IPS DF 19.7 (cell line): ENCODE measurements at places on chromosomes 4 and X.

GRCh38 chr4:82261084-82261483, 112.7 kb downstream of the HNRNPD start:
- DNase-seq = no peak

DNA sequence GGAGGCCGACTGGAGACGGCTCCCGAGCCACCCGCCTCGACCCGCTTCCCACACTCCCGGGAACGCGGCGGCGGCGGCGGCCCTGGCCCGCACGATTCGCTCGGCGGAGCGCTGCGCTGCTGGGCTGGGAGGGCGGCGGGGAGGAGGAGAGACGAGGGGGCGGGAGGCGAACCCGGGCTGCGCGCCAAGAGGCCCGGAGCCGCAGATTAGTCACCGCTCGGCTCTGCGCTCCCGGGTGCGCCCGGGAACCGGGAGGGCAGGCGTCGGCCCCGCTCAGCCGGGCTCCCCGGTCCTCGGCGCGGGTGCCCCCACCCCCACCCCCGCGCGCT, 11.2 kb upstream of the BCOR start:
- no peak for DNase-seq

GRCh38 chrX:122572461-122572860, 611.6 kb upstream of the GRIA3 start:
- DNase-seq = no peak

DNA sequence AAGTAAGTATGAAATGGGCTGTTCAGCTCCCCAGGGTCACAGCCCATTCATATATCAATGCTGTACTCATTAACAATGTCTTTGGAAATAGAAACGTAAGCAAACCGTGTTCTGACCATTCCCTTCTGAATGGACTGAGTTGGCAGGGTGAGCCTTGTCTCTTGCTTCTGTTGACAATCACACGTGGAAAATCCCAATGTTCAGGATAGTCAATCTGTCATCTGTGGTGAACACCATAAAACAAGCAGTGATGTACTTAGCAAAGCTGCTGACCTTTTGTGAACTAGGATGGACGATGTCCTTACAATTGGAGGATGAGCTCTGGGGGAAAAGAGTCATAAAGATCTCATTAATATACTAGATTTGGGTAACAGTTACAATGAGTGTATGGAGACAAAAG, 109.6 kb upstream of the PAQR3 start:
- DNase-seq = no peak

GRCh38 chr4:152132776-152133175, 372.0 kb upstream of the GATB start:
- DNase-seq = no peak

DNA sequence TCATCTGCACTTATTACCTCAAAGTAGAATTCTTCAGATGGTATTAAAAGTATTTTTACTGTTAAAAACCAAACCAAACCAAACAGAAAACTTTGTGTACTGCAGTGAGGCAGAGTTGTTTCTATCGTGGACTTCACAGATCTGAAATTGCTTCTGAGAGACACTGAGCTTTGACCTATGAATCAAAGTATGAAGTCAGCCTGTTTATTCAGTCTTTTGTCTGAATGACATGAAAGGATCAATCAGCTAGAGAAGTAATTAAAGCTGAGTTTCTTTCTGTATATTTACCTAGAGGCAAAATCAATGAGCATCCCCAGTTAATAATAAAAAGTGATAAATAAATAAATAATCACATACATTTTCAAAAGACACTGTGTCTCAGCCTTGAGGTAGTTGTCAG, 2121.0 kb downstream of the PCDH7 start:
- no peak for DNase-seq

GRCh38 chr4:129532573-129532972, 436.6 kb downstream of the C4orf33 start:
- DNase-seq = no peak

- no peak for DNase-seq
Observed at GRCh38 chr4:96108146-96108545, 268.3 kb downstream of the PDHA2 start.

GRCh38 chr4:2141762-2142451, 82.8 kb downstream of the NAT8L start:
- peak; percentile 15 for DNase-seq

GRCh38 chr4:15836362-15836761, 58.2 kb downstream of the CD38 start:
- no peak for DNase-seq

GRCh38 chr4:118313098-118313497, 39.7 kb downstream of the PRSS12 start:
- DNase-seq = no peak

- DNase-seq = no peak
Observed at GRCh38 chr4:109025471-109026076, 262.7 kb upstream of the ETNPPL start.

GRCh38 chrX:68763481-68763880, 65.3 kb upstream of the EFNB1 start:
- DNase-seq = no peak

- no peak for DNase-seq
Observed at GRCh38 chrX:156000361-156000926, 2.9 kb downstream of the IL9R start.

DNA sequence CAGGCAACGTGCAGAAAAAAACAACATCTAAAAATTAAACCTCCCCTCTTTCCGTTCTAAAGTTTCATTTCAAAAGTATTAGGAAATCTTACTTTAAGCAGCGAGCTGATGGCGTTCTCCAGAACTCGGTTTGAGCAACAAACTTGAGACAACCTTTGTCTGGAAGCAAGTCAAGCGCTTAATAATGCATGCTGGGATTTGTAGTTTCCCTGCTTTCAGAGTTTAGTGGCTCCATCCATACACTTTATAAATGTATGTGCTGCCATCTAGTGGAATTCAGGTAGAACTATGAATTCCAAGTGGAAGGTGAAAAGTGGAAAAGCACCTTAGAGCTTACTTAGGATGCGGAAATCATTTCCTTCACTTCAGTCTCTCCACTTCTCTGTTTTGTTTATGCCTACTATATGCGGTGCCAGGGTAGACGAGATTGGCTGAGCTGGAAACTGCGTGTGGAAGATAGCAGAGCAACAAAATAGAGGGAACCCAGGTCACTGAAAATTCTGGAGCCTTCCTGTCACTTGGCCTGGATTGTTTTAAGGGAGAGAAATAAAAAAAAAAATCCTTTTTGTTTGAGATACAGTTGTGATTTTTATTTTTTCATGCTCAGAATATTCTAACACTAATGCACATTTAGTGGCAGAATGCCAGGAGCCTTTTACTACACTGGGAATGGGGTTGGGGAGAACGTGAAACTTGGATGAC, at the start of gene BDH2:
TSS of gene BDH2 (minus strand) at position 144 of the 702 bp plus-strand sequence. CDS start 3,580 bp downstream, outside the sequence.
- peak; percentile 86 for DNase-seq

DNA sequence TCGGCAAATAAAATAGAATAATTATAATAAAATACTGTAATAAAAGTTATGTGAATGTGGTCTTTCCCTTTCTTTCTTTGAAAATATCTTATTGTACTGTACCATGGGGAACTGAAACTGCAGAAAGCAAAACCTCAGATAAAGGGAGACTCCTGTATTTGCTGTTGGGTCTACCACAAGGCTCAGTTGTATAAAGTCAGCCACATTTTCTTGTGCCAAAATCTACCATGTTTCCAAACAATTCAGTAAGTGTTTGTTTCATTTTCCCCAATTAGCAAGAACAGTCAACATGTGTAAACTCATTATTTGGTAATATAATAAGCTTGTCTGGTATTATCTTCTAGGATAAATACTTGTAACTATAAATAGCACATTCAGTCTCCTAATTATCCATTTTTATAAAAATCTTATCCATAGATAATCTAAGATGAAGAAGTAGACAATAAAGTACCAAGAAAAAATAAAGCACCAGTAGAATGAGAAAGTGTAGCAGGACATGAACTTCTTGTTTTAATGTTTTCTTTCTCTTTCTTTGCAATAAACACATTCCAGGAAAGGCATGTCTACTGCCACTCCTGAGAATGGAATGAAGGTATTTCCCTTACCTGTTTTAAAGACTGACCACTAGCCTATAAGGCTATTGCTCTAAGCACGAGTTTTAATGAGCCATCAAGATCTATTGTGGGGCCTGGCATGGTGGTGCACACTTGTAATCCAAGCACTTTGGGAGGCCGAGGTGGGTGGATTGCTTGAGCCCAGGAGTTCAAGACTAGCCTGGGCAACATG, 15.0 kb upstream of the OTUD4 start:
- DNase-seq = no peak

DNA sequence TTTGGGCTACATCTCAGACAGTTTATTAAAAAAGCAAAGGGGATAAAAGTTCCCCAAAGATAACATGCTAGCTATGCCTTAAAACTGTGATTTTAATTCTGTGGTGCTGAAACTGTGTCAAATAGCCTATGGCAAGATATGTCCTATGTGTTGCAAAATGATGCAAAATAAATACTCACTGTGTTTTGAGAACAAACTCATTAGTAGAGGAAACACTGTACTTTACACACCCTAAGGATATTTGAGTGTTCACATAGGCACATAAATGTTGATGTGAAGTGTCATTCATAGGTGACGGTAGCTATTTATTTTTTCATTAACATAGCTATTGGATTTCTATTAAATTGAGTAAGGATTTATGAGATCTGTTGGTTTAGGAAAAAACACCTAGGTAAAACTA, 351.9 kb downstream of the FAT4 start:
- DNase-seq = no peak

DNA sequence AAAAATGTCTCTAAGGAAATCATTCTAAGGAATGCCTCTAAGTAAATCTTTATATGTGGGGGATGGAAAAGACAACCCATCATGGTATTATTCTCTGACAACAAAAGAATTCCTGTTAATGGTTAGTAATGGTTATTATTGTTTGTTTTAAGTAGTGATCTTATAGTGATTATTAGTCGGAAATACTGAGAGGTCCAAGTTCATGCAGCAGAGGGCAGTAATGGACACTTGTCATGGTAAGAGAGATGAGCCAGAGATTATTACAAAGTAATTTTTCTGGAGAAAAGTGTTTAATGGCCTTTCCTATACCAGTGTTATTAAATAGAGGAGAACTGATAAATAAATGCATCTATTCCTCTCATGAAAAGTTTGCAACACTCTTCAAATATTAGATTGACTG, 8.1 kb upstream of the DKK2 start:
- DNase-seq = no peak

DNA sequence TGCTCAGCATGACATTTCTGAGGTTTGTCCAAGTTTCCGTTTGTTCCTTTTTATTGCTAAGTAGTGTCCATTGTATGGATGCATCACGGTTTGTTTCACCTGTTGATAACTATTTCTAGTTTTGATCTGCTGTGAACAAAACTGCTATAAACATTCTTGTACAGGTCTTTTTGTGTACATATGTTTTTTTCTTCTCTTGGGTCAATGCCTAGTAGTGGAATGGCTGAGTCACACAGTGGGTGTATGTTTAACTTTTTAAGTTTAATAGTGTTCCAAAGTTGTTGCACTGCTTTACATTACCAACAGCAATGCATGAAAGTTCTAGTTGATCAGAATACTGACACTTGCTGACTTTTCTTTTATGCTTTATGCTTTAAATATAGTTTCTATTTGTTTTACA, 76.7 kb downstream of the MAOB start:
- DNase-seq = no peak

DNA sequence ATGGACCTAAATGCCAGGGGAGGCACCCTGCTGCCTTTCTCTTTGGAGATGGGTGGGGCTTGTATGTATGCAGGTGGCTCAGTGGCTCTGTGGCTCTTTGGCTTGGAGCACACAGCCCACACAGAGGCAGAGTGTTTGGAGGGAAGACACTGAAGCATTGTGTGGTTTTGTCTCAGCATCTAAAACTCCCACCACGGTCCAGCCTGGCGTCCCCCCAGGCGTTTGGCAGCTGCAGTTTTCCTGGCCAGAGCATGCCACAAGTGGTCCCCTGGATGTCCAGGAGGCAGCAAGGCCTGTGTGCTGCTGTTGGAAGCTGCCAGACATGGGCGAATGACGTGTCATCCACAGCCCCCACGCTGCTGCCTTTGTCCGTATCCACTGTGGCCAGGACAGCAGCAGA, 32.2 kb upstream of the PSAPL1 start:
- DNase-seq = no peak

DNA sequence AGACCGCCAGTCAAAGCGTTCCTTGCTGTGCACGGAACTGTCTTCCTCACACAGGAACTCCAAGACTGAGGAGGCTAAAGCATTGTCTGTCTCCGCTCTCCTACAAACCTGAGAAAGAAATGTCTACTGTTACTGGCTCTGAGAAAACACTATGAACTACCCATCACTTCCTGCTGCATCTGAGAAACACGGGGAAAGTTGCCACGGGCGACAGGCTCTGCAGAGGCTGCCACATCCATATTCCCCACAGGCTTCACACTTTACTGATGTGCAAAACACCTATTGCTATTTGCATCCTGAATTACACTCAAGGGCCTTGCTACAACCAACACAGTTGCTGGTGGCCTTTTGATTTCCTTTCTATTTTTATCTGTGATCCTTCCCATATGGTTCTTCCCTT, 59.0 kb downstream of the AFAP1 start:
- DNase-seq = no peak

GRCh38 chrX:16882702-16883486, 12.7 kb upstream of the RBBP7 start:
- DNase-seq = no peak

DNA sequence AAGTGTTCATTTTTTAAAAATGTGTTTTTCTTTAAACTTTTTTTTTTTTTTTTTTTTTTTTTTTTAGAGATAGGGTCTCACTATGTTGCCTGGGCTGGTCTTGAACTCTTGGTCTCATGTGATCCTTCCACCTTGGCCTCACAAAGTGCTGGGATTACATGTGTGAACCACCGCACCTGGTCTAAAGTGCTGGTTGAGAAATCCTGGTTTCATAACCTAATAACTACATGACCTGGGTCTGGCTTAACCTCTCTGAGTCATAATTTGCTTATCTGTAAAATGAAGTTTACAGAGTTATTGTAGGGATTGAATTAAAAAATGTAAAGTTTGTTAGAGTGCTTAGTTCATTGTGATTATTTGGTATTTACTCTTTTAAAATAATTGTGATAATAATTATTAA, 5.2 kb downstream of the HSD17B13 start:
- no peak for DNase-seq

DNA sequence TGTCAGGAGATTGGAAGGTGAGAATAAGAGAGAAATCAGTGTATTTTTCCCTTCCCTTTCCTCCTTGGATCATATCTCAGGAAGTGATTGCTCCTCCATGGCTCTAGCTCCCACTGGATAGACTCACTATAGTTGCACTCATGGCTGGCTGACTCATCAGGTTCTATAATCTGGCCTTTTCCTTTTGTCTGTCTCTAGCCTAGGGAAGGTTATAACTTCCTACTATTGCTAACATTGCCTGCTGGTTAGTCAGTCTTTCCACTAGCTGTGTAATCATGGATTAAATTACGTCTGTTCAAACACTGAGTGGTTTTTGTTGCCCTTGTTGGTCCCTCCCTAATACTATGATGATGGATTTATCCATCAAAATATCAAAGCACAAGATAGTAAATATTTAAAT, 195.5 kb upstream of the VEGFC start:
- no peak for DNase-seq

GRCh38 chr4:109119852-109120251, 182.6 kb downstream of the COL25A1 start:
- DNase-seq = no peak

DNA sequence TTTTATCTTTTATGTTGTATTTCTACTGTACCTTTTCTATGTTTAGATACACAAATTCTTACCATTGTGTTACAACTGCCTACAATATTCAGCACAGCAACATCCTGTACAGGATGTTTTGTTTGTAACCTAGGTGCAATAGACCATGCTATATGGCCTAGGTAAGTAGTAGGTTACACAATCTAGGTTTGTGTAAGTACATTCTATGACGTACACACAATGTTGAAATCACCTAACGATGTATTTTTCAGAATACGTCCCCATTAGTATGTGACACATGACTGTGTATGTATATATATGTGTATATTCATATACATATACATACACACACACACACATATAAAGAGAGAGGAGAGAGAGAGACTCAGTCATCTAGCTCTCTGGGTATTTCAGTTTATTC, 103.5 kb downstream of the CLNK start:
- DNase-seq = no peak
